ENCODE measurements at places on chromosomes 16 and 17. TPM values are rescaled to one million over a fixed set of nuclear protein-coding genes. Genes with fewer than 3 reads are reported as not detected.

DNA sequence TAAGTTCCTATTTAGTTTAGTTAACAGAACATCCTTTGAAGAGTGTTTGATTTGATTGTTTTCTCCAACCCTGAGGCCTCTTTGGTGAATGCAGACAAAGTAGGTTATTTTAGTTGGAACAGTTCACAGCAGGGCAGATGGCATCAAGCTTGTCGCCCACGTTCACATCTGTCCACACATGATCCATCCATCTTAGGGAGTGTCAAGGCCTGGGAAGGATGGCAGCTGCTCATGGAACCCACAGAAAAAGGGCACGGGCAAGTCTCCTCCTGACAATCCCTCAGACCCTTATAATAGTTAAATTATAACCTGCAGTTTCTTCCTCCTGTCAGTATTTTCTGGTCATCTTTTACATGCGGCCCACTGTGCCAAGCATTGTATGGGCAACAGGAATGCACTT is 60.2 kb downstream of the KNOP1 start:
- no peak for DNase-seq

ULK2 gene
- 18.6 TPM for total RNA-seq

- DNase-seq: no peak
Observed at GRCh38 chr17:63120406-63120805, 154.4 kb downstream of the TANC2 start.

- DNase-seq: no peak
Observed at GRCh38 chr16:2063861-2064260, 16.1 kb downstream of the TSC2 start.

GRCh38 chr17:7133424-7133823 is 18.8 kb upstream of the ASGR2 start:
- DNase-seq: peak; percentile 13

DNA sequence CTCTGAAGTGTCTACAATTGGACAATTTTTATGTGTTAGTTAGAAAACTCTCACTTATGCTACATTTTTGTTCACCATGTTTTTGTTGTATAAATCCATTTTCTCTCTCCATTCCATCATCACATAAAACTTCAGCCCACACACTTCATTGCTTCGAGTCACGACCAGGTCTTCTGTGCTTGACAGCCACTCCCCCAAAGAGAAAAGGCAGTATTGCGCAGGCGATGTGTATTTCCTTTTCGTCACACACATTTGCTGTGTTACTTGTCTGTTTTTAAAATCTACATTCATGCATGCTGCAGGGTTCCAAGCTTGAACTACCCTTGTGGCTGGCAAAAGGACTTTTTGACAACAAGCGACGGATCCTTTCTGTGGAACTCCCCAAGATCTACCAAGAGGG is 10.5 kb downstream of the GINS3 start:
- no peak for DNase-seq

Data from activated T-helper 1 cell treated with anti-CD3 and anti-CD28 coated beads, Interleukin-12 subunit alpha, Interleukin-12 subunit beta, Interleukin-2, Interleukin-4 antibody, amounts not matched to agents 30 ng/mL and 10 ng/mL and 1 ng/mL, durations not matched to agents 14 hours and 24 hours and 36 hours (primary cell).